LNCaP clone FGC (cell line): ENCODE measurements at places on chromosomes 2 and 18.

DNA sequence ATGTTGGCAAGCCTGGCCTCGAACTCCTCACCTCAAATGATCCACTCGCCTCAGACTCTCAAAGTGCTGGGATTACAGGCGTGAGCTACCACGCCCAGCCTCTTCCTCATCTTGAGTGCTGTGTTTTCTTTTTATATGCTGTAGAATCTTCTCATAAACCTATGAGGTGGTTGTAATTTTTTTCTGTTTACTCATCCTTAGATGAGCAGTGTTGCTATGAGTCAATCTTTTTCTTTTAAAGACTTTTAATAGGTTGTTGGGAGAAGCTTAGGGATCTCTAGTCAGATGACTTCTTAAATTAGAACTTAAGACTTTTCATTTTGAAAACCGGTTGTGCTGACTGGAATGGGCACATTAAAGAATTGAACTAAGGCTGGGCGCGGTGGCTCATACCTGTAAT is 8.7 kb upstream of the AAK1 start:
- peak; percentile 48 for DNase-seq

GRCh38 chr2:30981096-30981495 is 157.1 kb downstream of the GALNT14 start:
- DNase-seq, result no peak

DNA sequence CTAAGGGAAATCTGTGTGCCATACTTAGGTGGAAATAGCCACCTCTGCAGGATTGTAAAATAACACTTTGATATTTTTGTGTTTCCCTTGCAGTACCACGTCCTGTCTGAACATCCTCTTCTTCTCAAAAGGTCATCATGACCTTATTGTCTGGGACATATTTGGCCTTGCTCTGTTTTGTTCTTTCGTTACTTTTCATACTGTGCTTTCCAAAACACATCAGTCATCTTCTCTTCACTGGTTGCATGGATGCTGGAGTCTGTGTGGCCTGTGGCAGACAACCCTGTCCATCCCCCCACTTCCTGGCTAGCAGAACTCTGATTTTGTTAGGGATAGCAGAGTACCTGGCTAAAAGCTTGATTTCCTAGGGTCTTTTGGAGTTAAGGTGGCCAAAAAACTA is 9.4 kb upstream of the GREB1 start:
- no peak for DNase-seq

DNA sequence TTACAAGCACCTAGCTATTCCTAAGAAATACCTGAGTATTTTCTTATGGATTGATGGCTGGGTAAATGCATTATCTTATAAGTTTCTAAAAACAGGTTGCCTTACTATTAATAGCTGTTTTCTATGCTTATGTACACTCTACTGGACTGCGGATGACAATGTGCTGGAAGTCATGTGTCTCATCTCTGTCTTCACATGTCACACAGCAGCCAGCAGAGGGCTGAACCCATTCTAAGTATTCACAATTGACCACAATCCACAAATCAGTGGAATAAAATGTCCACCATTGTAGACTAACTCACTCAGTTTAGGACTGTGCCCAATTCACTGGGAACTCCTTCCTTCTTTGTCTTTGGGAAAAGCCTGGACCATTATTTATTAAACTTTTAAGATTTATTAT is 371.2 kb downstream of the INSIG2 start:
- no peak for DNase-seq

GRCh38 chr2:31057691-31058090 is 80.5 kb downstream of the GALNT14 start:
- no peak for DNase-seq

DNA sequence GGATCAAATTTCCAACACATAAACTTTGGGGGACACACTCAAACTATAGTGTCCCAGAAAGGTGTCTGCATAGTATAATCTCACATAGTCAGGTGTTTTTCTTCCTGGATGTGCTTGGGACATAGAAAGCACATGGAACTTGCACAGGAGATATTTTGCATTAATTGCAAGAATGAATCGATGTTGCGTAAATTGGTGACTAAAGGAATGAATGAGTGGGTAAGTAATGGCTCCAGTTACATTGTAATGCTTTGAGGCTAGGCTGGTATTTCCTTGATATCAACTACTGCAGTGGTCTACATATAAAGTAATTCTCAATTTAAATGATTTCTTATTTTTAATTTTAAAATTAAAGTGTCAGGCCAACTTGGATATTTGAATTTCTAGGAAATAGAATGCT is 53.4 kb downstream of the SH3RF3 start:
- DNase-seq, result no peak

GRCh38 chr2:239235311-239235710 is 165.5 kb downstream of the HDAC4 start:
- DNase-seq, result no peak

- no peak for DNase-seq
Measured at GRCh38 chr18:41842886-41843285, 112.1 kb upstream of the PIK3C3 start.

DNA sequence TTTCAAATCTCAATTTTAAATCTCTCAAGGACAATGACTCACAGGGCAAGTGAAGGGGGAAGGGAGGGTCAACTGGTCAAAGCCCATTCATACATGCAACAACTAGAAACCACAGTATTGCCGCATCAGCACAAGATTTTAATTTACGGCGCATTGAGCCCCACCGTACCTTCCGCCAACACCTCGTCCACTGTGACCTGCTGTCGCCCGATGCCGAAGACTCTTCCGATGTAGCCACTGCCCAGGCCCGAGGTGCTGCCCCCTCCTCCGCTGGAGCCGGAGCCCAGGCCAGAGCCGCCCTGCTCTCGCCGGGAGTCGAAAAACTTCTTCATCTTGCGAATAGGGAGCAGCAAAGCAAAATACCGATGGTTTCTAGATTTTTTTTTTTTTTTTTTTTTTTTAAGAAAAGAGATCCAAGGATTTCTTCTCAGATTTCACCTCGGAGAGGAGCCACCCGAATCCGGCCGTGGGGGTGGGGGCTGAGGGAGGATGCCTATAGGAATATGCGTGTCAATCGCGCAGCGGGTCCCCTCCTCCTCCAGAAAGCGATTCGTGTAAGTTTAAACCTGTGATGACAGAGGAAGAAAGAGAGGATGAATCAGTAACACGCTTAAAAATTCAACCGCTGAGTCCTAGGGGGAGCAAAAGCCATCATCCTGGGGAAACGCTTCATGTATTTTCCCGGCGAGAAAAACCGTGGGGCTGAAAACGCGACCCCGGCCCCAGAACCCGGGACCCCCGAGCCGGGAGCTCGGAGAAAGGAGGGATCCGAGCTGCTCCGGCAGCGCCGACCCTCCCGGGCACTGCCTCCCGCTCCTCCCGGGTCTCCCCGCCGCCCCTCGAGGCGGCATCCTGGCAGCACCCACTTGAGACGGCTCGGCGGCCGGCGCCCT is 584 bp downstream of the AAK1 start:
- no peak for DNase-seq

DNA sequence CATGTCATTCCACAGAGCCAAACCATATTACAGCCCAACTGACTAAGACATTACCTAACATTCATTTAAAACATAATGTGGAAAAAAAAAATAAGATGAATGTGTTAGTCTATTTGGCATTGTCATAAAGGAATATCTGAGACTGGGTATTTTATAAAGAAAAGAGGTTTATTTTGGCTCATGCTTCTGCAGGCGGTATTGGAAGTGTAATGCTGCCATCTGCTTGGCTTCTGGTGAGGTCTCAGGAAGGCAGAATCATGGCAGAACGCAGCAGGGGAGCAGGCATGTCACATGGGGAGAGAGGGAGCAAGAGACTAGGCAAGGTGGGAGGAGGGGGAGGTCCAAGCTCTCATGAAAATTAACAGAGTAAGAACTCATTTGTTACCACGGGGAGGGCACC is 504.8 kb upstream of the LRATD1 start:
- no peak for DNase-seq

GRCh38 chr2:8249141-8249540 is 432.7 kb upstream of the ID2 start:
- no peak for DNase-seq

- DNase-seq, result peak; percentile 18
Measured at GRCh38 chr2:178650554-178650953, 156.7 kb downstream of the TTN start.

- DNase-seq, result no peak
Measured at GRCh38 chr18:13211534-13211933, 7.0 kb upstream of the LDLRAD4 start.
